ENCODE measurements at places on chromosomes 12 and 14.

DNA sequence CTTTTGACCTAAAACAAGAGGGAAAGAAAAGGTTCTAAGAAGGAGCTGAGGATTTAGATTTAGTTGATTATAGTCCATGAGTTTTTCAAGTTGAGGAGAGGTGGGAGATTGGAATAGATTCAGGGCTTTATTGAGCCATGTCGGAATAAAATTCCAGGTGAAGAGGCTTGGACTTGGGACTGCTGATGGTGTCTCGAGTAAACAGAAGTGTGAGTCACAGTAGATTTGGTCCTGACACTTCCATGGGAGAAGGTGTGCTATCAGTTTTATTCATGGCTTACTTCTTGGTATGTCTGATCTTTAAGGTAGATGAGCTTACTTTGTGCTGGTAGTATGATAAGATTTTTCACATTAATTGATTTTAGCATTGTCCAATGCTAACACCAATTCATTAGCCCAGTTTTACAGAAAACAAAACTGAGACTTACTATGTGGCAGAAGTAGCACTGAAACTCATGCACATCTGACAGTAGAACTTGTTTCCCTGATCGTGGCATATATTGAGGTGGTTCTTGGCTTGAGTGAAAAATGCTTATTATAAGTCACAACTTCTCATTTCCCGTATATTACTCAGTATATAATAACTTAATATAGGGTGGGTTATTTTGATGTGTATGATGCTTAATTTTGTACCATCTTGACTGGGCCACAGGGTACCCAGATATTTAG lies 172.4 kb upstream of the IGF1 start:
- no peak for DNase-seq

DNA sequence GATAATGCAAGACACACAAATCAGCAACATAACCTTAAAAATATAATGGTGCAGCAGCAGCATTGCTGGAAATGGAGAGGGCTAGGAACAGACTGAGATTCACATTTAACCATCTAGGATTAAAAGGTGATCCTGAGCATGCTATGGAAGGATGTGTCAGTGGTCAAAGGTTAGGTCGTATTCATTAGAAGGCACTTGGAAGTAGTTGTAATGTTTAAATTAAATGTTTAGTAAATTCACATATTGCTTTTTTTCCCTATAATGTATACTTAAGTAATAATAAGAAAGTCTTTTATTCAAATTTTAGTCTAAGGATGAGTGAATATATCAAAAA lies 368.6 kb upstream of the PDE3A start:
- DNase-seq = no peak

- DNase-seq = no peak
Measured at GRCh38 chr12:30002677-30003076, 218.9 kb upstream of the TMTC1 start.

GRCh38 chr12:25256826-25257225 lies 6.1 kb upstream of the KRAS start:
- DNase-seq = no peak

- peak; percentile 4 for DNase-seq
Measured at GRCh38 chr14:106442857-106443256, 916.5 kb downstream of the TMEM121 start.

GRCh38 chr12:110936367-110937103 lies 16.2 kb upstream of the MYL2 start:
- no peak for DNase-seq

GRCh38 chr12:91384806-91385205 lies 202.2 kb upstream of the DCN start:
- no peak for DNase-seq

DNA sequence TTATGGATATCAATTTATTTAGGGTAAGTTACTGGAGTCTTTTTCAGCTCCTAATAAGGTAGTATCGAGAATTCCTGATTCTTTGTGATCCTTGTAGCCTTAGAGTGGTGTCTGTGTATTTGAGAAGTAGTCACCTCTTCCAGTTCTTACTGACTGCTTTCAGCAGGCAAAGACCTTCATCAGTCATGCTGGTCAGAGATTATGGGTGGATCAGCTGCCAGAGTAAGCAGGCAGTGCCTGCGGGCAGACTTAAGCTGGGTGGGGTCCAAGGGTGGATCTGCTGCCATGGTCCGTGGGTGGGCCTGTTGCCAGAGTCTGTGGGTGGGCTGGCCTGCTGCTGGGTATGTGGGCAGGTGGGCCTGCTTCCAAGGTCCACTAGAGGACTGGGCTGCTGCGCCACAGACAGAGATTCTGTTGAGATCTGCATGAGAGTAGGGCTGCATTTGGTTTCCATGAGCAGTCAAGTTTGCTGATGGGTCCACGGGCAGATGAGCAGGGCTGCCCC lies 188.7 kb downstream of the ANO2 start:
- DNase-seq = no peak

- DNase-seq = no peak
Measured at GRCh38 chr12:88266806-88267360, 124.8 kb downstream of the TMTC3 start.

- no peak for DNase-seq
Measured at GRCh38 chr14:71734885-71735284, 197.3 kb upstream of the RGS6 start.

DNA sequence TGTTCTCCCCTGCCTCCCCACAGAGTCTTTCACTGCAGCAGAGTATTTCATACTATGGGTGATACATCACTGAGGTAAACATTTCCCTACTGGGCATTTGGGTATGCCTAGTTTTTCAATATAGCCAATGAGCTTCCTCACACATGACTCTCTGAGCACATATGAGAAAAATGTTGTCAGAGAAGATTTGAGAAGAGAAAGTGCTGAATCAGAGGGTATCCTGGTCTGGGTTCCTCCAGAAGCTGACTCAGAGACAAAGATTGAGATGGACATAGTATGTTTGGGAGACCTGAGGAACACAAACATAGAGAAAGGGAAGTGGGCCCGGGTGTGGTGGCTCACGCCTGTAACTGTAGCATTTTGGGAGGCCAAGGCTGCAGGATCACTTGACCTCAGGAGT lies 12.6 kb downstream of the SLC8B1 start:
- DNase-seq = no peak
